Mammary epithelial cell (primary cell): ENCODE measurements at places on chromosomes 4 and X. TPM values are rescaled to one million over a fixed set of nuclear protein-coding genes. Genes with fewer than 3 reads are reported as not detected.

DNA sequence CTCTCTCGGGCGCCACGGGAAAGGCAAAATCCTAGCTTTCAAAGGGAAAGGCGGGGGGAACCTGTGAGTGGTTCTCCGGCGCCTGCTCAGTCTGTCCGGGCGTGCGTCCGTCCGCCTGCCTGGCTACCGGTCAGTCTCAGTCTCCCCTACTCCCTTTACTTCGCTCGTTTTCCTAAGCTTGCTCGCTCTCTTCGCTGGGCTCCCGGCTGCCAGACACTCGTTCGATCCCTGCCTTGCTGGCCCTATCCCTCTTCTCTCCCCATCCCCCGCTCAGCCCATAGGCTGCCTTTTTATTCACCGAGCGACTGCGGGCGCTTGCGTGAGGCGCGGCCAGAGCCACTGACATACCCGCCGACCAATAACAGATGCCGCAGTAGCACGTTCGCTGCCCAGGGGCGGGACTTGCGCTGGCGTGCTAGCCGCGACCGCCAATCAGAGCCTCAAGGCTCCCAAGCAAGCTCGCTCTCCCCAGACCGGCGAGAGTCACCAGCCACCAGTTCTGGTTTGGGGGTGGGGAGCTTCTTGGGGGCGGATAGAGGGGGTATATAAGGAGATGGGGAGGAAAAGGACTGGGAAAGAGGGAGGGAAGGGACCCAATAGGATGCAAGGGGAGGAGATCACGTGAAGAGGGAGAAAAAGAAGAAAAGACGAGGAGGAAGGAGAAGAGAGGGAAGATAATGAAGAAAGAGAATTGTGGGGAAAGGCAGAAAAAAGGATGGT lies 30.0 kb downstream of the ARHGEF9 start:
- peak; percentile 89 for DNase-seq

GRCh38 chr4:97938141-97938540 lies 205.1 kb downstream of the STPG2 start:
- DNase-seq: no peak

- no peak for DNase-seq
These were observed 317.5 kb downstream of the RAPGEF2 start for GRCh38 chr4:159420162-159421057.

DNA sequence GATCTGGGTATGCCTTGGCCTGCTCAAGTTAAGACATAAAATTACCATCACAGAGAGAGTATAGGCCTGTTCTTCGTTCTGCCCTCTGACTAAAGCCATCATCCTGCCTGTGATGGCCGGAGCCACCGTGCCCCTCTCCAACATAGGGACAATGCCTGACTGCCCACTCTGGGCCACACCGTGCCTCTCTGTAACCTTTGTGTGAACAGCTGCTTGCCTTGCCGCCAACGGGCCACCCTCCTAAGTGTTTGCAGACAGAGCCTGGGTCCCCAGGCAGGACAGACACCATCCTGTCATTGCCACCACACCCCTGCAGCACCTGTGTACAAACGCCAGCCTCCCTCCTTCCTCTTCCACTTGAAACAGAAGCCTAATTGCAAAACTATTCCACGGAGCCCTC lies 298.7 kb upstream of the TENM3 start:
- no peak for DNase-seq

GRCh38 chr4:3497523-3498389 lies 34.5 kb downstream of the LRPAP1 start:
- no peak for DNase-seq

DNA sequence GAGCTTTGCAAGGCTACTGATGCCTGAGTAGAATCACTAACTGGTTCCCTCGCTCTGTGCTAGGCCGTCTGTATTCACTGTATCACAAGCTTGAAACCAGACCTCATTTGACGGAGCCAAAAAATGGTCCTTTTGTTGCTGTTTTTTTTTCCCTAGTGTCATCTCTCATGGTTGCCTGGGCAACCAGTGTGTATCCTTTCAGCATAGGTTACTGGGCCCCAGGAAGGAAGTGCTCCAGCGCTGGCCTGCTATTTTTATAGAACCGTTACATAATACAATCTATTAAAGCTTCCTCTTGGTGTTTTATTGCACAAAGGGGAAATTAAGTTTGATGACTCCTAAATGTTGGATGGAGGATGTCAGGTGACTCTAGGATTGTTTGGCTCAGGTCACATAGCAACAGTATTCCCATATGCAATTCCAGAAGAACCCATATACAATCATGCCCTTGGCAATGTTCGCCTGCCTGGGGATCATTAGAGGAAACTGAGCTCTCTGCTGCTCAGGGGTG lies 220.4 kb downstream of the SPRY1 start:
- DNase-seq: no peak

DNA sequence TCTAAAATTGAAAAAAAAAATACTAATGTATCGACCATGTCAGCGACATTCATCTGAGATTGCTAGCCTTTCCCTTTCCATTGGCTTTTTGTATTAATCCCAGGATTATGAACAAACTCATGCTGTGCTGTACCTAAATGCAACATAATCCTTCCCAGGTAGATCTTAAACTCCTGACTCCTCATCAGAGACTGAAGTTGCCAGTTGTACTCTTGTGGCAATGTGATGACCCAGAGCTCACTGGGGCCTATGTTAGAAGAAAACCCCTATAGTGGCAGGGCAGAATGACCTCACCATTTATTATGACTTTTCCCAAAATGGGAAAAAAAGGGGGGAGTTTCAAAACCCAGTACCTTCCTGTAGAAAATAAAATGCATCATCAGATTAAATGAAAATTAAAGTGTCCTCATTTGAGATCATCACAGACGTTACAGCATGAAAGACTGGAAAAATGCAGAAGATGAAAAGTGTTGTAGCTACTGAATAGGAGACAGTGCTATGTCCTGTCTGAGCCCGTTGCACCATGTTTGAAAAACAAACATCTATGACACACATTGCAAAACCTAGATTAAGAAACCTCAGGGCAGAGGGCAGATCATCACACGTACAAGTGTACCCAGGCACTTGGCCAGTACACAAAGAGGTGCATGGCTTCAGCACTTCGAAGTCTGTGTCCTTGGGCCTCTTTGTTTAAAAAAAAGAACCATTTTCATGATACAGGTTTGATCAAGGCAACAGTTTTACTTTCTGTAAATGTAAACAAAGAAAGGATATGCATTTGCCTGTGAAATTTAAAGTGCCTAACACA lies 6.8 kb upstream of the ACSL4 start:
- peak; percentile 65 for DNase-seq

- DNase-seq: no peak
These were observed 1034.2 kb upstream of the PCDH10 start for GRCh38 chr4:132114885-132115284.

- no peak for DNase-seq
These were observed 109.1 kb upstream of the SLC4A4 start for GRCh38 chr4:71229477-71230270.

GRCh38 chrX:70001708-70002341 lies 47.9 kb downstream of the AWAT2 start:
- DNase-seq: no peak

GRCh38 chr4:146051728-146052391 lies 113.2 kb upstream of the ZNF827 start:
- DNase-seq: peak; percentile 45

GRCh38 chrX:132146456-132146855 lies 18.6 kb upstream of the FRMD7 start:
- no peak for DNase-seq

GRCh38 chr4:1051472-1051871 lies 40.0 kb downstream of the FGFRL1 start:
- no peak for DNase-seq

DNA sequence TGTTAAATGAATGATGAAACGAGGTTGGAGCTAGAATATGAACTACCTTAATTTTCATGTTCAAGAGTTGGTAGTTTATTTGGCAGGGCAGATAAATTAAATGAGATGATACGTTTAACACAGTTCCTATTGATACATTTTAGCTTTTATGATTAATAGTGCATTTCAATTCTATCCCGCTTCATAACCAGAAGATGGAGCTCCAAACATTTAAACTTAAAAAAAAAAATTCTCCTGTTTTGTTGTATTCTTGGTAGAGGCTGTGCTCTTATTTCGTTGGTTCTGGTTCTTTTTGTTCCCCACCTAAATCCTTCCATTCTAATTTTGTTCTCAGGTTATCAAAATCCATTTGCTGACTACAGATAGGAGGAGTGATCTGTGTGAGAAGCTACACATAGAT lies 71.8 kb upstream of the PTPN13 start:
- DNase-seq: no peak

DNA sequence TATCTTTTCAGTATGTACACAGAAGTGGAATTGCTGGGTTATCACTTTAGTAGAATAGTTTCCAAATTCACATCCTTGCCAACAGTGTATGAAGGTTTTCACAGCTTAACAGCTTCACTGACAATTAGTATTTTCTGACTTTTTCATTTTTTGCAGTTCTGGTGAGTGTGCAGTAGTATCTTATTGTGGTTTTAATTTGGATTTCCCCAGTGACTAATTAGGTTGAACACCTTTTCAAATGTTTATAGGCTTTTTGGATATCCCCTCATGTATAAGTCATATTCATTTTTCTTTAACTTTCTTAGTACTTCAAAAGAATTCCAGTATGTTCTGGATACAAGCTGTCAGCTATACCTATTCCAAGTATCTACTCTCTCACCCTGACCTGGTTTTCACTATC lies 37.1 kb downstream of the BRCC3 start:
- DNase-seq: peak; percentile 6

DNA sequence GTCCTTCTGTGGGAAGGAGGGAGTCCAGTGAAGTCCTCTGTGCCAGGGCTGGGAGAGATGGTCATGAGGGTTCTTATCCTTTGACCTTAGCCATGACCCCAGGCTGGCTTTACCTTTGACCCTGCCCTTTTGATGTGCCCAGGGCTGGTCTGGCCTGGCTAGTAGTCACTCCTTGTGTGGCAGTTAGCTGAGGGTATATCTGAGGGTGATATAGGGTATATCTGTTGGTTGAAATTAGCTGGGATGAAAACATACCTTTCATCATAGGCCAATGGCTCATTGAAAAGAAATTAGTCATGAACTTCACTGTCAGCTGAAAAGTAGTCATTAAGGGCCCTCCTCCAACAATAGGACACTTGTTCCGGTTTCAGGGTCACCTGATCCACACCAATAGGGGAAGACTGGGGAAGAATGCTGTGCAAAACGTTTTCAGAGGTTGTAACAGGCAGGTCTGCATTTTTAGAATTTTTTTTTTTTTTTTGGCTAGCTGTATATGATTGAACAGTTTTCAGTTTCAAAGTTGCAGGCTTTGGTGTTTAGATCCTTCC lies 74.6 kb upstream of the STOX2 start:
- DNase-seq: peak; percentile 79

GRCh38 chr4:4734425-4734824 lies 125.0 kb upstream of the MSX1 start:
- no peak for DNase-seq

DNA sequence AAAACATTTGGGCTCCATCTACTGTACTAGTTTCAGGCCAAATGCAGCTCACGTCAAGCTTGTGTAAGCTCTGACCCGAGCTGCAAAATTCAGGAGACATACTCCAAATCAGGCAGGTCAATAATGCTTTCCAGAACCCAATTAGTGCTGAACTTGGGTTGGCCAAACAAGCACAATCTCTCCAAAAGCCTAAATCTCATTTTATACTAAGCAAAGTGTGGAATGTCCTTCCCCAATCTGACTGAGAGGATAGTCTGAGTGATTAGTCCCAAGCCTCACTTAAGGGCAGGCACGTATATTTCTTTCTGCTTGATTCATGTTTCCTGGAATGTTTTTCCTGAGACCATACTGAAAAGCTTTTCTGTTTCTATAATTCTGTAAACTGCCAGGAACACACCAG lies 79.9 kb downstream of the NKX6-1 start:
- DNase-seq: no peak

DNA sequence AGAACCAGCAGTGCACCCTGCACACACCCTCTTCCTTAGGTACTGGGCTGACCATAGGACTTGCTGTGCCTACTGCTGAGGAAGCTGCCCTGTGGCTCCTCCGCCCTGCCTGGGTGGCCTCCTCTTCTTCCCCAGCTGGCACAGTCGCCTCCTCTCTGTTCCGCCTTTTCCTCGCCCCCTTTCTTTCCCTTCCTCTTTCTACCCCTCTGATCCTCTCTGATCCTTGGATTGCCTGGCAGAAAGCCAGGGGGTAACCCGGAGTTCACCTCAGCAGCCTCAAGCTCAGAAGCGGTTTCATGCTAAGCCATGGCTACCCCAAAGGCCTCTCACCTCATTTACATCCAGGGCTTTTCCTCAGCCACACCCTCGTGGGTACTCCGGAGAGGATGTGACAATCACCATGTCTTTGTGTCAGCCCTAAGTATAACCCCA lies 136.2 kb downstream of the SMIM20 start:
- DNase-seq: no peak

GRCh38 chr4:152709675-152710438 lies 30.1 kb upstream of the TMEM154 start:
- peak; percentile 96 for DNase-seq

The SHROOM2 gene
- 2.4 and 9.7 TPM in 2 replicates for total RNA-seq

The NAP1L2 gene
- total RNA-seq: 5.7 TPM

The CCKAR gene
- not detected in 2 replicates for total RNA-seq

The CORIN gene
- 0.33 TPM for total RNA-seq

The RRAGB gene
- 5.8 and 8.8 TPM in 2 replicates for total RNA-seq

The SHISA3 gene
- not detected for total RNA-seq

The PABPC4L gene
- 1.8 TPM for total RNA-seq
